ENCODE measurements at places on chromosomes 12 and 14. TPM values are rescaled to one million over a fixed set of nuclear protein-coding genes. Genes with fewer than 3 reads are reported as not detected.

- DNase-seq, result no peak
Measured at GRCh38 chr14:64060648-64061096, 207.9 kb downstream of the SYNE2 start.

DNA sequence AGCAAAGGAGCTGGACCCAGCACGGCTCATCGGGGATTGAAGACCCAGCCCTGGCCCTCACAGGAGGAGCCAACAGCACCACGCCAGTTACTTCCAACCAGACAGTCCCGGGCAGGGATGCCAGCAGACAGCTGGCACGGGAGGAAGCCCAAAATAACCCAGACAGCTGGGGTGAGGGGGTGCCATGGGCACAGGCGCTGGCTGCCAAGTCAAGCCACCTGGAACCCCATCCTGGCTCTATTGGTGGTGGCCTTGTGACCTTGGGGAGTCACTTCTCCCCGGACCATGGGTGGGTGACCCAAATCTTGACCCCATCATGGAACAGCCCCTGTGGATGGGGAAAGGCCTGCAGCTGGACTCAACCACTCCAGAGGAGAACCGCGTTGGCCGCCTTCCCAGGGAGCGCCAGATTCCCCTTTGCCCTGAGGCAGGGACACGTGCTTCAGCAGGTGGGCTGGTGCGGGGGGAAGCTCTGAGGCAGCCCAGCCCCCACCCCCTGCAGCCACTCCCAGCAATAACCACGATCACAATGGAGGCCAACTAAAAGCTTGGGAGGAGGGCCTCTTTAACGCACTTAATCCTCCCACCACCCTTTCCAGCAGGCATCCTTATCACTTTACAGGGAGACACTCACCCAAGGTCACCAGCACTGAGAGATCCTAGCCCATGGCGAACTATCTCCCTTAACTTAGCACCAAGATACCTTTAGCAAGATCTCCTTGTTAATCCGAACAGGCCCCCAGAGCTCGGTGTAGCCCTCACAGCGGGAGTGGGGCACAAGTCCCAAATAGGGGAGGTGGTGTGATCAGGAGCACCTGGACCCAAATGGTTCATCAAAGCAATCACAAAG, 4.7 kb upstream of the RHOF start:
- no peak for DNase-seq

- DNase-seq, result no peak
Measured at GRCh38 chr14:51630987-51631386, 20.7 kb upstream of the FRMD6 start.

GRCh38 chr14:68680541-68681051, 112.3 kb downstream of the ZFP36L1 start:
- DNase-seq, result no peak

The CCDC38 gene
- polyA plus RNA-seq, result not detected

DNA sequence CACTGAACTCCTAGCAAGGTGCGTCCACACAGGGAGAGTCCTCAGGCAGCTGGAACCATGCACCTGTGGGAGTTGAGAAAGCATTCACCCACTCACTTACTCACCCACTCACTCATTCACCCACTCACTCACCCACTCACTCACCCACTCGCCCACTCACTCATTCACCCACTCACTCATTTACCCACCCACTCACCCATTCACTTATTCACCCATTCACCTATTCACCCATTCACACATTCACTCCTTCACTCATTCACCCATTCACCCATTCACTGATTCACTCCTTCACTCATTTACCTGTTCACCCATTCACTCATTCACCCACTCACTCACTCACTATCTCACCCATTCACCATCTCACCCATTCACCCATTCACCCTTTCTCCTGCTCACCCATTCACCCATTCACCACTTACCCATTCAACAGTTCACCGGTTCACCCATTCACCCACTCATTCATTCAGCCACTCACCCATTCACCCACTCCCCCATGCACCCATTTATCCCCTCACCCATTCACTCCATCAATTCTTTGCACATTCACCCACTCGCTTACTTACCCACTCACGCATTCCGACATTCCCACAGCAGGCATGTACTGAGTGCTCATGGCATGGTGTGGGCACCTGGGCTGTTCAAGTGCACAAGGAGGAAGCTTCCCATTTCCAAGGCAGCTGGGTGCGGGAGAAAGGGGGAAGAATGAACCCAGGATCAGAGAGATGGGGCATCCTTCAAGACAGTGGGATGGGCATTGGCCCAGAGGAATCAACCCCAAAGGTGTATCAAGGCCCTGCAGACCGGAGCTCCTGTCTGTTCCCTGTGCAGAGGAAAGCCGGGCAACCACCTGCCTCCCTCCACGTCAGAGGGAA, 135.2 kb upstream of the C14orf180 start:
- no peak for DNase-seq

DNA sequence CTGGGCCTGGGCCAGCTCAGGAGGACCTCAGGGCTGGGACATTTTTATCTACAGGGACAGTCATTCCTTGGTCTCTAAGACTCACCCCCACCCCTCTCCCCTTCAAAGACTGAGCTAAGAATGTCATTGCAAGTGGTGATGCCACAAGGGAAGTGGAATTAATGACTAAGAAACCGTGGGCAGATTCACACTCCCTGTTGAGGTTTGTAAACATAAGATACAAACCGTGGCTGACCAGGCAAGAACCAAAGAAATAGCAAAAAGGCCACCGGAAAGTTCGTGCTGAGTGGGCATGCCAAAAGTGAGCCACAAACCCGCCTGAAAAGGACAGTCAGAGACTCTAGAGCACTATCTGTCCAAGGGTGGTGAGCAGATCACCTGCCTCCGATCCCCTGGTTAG, 25.7 kb downstream of the NUAK1 start:
- DNase-seq, result no peak

- DNase-seq, result no peak
Measured at GRCh38 chr14:79967453-79967852, 243.9 kb downstream of the DIO2 start.

DNA sequence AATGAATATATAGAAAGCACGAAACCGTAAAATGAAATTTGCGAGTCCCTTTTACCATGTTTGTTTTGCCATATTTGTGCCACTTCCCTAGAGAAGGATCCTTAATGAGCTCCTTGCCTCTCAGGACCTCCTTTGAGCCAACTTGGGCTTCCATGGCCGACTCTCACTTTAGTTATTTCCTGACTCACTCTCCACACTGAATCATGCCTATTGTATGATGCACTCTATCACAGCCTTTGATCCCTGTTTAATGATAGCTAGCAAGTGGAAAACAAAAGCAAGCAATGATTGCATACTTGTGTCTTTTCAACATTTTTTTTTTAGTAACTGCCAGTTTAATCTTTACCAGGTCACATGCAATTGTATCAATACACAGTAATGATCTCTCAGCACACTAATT, 153.2 kb downstream of the CCER1 start:
- no peak for DNase-seq

GRCh38 chr14:105168979-105169507, 467 bp upstream of the JAG2 start:
- DNase-seq, result no peak

DNA sequence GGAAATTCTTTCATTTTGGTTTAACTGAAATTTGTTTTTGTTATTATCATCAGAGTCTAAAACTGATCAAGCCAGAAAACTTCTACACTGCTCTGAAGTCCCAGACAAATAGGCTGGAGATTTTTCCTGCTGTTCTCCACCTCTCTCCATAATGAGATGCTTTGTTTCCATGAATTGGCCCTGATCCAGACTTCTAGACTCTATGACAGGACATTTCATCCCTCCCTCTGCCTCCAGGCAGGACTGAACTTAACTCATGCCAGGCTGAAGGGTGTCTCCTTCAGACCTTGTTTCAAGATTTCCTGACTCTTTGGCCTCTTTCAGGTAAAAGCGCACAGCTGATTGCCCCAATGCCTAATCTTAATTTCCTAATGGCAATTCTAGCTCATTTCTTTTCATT, 69.1 kb upstream of the HOXC13 start:
- DNase-seq, result no peak
